ENCODE measurements at places on chromosomes 3 and 15.

- no peak for DNase-seq
Observed at GRCh38 chr3:21290557-21290956, 460.5 kb downstream of the ZNF385D start.

GRCh38 chr15:85488997-85489396 is 108.6 kb downstream of the AKAP13 start:
- no peak for DNase-seq

- DNase-seq = no peak
Observed at GRCh38 chr3:97992547-97993173, 20.4 kb upstream of the RIOX2 start.

DNA sequence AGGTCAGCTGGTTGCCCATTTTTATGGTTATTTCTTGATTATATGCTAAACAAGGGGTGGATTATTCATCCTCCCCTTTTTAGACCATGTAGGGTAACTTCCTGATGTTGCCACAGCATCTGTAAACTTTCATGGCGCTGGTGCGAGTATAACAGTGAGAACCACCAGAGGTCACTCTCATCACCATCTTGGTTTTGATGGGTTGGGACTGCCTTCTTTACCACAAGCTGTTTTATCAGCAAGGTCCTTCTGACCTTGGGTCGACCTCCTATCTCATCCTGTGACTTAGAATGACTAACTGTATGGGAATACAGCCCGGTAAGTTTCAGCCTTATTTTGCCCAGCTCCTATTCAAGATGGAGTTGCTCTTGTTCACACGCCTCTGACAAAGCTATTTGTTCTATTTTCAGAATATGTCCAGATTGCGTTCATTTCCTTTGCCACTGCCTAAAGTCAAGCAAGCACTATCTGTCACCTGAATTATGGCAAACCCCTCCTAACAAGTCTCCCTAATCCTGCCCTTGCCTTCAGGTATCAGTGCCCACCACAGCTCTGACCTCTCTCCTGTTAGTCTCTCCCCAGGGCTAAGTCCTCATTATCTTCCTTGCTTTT is 308.5 kb downstream of the ROBO2 start:
- DNase-seq = no peak

DNA sequence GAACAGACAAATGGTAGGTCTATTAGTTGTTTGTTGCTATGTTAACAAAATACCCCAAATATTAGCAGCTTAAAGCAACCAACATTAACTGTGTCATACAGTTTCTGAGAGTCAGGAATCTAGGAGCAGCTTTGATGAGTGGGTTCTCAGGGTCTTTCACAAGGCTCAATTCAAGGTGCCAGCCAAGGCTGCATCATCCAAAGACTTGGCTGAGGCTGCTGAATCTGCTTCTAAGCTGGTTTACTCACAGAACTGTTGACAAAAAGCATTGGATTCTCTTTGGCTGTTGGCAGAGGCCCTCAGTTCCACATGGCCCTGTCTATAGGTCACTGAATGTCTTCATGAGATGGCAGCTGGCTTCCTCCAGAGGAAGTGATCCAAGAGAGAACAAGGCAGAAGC is 40.3 kb upstream of the TSC22D2 start:
- DNase-seq = no peak

DNA sequence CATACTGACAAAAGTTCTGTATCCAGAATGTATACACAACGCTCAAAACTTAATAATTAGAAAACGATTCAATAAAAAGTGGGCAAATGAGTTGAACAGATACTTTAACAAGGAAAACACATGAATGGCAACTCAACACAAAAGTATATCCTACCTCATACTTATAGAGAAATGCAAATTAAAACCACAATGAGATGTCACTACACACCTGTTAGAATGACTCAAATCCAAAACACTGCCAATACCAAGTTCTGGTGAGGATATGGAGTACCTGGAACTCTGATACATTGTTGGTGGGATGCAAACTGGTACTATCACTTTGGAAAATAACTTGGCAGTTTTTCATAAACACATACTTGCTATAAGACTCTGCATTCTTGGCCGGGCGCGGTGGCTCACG is 42.1 kb downstream of the PRTG start:
- no peak for DNase-seq

DNA sequence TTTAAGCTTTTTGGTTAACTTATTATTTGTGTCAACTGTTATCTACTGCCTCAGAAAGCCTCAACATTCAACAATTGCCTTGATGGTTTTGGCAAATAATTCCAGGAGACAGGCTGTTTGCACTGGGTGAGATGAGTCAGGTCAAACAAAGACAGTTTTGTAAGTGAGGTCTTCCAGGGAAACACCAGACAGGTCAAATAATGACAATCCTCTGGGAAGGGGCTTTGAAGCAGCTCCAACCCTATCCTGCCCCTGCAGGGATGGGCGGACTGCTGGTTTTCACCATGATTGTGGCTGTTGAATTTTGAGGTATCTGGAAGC is 79.4 kb upstream of the PRR23E start:
- no peak for DNase-seq

DNA sequence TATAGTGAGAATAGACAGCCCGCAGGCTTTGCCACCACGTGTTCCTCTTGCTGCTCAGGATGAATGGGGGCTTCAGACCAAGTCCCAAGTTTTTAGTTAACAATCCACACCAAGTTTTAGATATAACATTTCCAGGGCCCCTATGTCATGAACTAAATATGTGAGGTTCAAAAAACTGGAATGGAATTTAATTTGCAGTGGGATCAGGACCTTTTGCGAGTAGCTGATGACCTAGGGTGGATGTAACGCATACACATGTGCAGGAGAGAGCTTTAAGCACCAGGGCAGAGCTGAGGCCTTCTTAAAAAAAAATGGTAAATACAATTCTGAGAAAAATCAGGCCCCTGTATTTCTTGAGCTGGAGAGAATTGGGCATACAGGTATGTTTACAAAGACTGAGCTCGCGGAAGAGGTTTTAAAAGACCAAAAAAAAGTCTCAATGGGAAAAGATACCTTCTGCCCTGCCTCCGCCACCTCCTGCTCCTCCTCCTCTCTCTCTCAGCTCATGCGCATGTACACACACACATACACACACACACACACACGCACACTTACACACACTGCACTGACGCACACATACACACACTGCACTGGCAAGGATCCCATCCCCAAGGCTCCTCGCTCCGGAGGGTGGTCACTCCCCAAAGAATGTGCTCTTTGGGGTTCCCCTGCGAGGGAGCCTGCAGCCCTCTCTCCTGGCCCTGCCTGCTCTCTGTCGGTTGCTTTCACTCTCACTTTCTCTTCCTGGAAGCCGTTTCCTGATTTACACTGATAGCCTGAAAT is 48.2 kb upstream of the IGF1R start:
- no peak for DNase-seq

DNA sequence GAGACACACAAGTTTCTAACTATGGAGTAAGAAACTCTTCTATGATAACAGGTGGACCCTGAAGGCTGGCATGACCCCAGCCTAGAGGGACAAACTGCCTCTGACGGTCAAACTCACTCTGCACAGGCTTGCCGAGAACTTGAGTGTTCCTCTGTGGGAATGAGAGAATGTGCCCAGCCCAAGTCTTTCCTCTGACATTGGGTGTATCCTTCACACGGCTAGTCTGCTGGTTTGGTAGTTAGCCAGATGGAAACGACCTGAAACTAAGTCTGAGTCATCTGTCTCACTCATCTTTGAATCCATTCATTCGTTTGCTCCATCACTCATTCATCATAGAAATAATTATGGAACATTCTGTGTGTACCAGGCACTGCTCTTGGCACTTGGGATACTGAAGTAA is 198.4 kb downstream of the ATP10A start:
- DNase-seq = no peak

GRCh38 chr3:156218353-156218744 is 98.0 kb downstream of the KCNAB1 start:
- no peak for DNase-seq

GRCh38 chr3:39420543-39420942 is 14.0 kb downstream of the RPSA start:
- DNase-seq = no peak

- DNase-seq = no peak
Observed at GRCh38 chr15:63029676-63030075, 12.9 kb upstream of the TPM1 start.

DNA sequence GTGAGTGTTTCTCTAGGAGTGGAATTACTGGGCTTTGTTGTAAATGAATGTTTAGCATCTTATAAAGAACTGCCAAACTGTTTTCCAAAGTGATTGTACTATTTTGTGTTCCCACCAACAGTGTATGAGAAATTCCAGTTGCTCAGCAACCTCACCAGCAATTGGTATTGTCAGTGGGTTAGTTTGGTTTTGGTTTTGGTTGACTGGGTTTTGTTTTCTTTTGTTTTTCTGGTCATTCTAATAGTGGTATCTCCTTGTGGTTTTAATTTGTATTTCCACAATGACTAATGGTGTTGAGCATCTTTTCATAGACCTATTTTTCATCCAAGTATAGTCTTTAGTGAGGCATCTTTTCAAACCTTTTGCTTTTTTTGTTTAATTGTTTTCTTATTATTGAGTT is 27.1 kb downstream of the FILIP1L start:
- no peak for DNase-seq

GRCh38 chr15:55535436-55535835 is 27.4 kb upstream of the DNAAF4 start:
- DNase-seq = no peak
